ENCODE measurements at places on chromosomes 6 and 20.

GRCh38 chr6:51608932-51609331 is 478.5 kb downstream of the PKHD1 start:
- no peak for DNase-seq

- DNase-seq, result no peak
Measured at GRCh38 chr6:125930765-125931418, 25.7 kb upstream of the HINT3 start.

DNA sequence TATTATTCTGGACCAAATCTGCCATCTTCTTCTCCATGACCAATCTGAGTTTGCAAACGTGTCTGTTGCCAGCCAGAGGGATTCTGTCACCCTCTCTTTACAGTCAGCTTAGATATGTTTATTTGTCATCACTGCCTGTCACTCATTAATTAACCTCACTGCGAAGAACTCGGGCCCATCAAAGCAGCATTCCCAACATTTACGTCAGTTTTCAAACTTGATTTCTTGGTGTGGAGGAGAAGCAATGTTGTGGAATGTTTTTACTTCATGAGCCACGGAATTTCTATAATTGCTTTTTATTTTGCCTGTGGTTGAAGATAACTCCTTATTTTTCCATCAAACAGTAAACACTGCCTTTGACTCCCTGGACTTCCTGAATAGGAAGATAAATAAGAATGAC is 91.8 kb upstream of the CNKSR3 start:
- no peak for DNase-seq

GRCh38 chr6:151914484-151914883 is 107.0 kb downstream of the ESR1 start:
- no peak for DNase-seq

DNA sequence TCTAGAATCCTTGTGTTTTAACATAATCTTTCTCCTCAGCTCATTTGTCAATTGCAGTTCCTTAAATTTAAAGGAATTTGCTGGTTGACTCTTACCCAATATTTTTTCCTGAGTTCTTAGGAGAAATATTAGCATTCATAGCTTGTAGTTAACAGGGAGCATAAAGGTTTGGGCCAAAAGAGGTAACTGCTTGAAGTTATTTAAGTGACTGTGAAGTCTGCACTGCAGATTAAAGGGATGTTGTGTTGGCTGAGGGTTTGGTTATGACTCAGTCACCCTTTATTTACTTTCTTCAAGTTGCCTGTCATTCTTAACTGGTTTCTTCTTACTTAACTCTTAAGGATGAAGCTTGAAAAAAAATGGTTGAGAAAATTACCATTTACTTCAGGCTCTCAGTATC is 220.3 kb upstream of the LAMP5 start:
- no peak for DNase-seq

DNA sequence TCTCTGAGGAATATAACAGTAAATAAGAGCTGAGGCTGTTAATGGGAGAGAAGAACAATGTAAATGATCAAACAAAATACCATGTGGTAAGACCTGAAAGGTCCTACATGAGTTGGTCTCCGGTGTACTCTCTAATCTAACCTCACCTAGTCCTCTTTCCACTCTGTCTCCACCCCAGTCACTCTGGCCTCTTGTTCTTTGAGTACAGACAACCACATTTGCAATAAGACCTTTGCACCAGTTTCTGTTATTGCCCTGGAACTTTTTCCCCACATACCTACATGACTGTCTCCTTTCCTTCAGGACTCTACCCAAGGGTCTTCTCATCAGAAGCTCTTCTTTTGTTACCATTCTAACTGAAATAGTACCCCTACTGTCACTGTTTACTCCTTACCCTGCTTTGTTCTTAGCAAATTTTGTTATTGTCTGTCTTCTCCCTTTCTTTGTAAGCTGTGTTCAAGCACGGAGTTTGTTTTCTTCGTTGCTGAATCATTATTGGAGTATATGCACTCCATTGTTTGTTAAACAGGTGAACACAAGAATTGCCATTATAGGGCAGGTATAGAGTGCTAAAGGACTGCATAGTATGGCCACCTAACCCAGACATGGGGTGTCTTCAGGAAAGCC is 37.3 kb downstream of the MAPK14 start:
- DNase-seq, result no peak

All from amniotic stem cell (primary cell).